Suppressor macrophage treated with lipopolysaccharide for 1 hour (primary cell): ENCODE measurements at places on chromosomes 16 and 17.

GRCh38 chr17:57724026-57724728 is 20.9 kb downstream of the CCDC182 start:
- DNase-seq, result peak; percentile 71

DNA sequence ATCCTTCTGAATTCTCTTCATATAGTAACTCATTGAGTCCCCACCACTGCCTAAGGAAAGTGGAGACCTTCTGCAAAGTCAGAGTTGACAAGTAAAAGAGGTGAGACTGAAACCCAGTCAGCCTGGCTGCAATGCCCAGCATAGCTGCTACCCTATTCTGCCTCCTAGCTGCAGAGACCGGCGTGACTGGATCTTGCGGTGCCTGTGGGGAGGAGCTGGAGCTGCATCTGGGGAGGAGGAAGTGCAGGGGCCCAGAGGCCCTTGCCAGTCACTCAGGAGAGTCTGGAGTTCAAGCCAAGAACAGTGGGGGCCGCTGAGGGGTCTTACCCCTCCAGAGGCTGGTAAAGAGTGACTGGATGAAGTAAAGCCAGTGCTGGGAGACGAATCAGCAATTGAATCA is 35.0 kb upstream of the ZNF423 start:
- peak; percentile 58 for DNase-seq

GRCh38 chr17:82874011-82874835 is 34.4 kb upstream of the ZNF750 start:
- no peak for DNase-seq

DNA sequence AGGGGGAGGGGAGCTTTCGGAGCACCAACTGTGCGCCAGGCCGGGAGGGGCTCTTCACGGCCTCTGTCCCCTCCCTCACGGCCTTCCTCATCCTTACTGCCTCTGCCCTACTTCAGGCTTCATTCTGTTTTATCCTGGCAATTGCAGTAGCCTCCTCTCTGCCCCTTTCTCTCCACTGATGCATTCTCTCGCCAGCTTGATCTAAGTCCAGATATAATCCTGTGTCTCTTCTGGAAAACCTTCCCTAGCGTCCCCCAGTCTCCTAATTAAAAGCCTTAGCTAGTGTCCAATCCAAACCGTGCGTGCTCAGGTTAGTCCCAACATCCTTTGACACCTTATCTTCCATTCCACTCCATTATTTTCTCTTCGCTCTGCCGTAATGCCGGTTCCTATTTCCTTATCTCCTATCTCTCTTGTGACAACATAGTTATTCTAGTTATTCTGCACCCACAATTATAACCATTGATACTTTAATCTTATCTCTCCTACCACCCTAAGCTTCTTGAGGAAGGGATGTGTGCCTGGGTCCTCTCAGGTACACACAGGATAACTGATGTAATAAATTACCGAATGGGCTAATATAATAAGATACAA is 869 bp downstream of the ZNF48 start:
- DNase-seq, result no peak

- peak; percentile 76 for DNase-seq
Measured at GRCh38 chr17:67441052-67441895, 64.2 kb downstream of the PITPNC1 start.

GRCh38 chr17:48213797-48214196 is 106.2 kb downstream of the SNX11 start:
- DNase-seq, result no peak

DNA sequence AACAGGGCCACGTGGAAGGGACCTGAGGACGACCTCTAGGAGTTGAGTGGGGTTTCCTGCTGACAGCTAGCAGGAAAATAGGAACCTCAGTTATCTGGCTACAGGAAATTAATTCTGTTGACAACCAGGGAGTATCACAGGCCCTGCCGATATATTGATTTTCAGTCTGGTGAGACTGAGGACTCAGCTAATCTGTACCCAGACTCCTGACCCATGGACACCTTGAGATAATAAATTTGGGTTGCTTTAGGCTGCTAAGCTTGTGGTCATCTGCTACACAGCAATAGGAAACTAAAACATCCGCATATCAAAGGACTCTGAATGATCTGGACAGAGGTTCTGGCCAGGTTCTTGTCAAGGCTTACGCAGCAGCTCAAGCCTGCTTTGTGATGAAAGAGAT is 80.8 kb upstream of the CNEP1R1 start:
- no peak for DNase-seq

GRCh38 chr16:64910356-64910755 is 211.5 kb downstream of the CDH11 start:
- no peak for DNase-seq

DNA sequence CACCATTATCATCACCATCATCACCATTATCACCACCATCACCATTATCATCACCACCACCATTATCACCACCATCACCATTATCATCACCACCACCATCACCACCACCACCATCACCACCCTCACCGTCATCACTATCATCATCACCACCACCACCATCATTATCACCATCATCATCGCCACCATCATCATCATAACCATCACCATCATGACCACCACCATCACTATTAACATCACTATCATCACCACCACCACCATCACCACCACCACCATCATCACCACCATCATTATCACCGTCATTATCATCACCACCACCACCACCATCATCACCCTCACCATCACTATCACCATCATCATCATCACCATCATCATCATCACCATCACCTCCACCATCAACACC is 9.1 kb downstream of the FOXL1 start:
- DNase-seq, result no peak

DNA sequence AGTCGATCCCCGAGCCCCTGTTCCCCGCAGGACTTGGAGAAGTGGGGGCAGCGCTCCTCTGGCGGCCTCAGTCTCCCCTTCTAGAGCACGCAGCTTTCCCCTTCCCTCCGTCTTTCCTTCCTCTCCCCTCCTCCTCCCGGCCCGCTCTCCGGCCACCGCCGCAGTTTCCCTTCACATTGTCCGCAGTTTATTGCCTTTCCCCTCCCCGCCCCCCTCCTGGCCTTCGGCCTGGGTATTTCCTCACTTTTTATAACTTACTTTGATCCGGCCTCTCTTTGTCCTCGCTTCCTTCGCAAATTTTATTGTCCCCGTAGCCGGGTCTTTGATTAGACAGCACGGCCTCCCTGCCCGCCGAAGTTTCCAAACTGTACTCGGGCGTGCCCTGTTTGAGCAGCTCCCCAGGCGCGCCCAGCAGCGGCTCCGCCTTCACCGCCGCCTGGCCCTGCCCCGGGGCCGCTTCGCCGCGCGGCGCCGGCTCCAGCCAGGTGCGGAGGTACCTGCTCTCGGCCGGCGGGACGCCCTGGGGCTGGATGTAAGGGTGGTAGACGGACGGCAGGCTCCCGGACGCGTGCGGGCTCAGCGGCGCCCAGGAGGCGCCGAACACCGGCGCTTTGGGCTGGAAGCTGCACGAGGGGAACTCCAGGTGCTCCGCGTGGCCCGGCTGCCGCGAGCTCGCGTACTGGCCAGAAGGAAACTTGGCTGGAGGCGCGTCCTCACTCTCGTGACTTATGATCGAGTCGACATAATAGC is 488 bp downstream of the HOXB9 start:
- DNase-seq, result peak; percentile 58

- peak; percentile 59 for DNase-seq
Measured at GRCh38 chr16:75138636-75139035, 9.7 kb upstream of the ZFP1 start.

DNA sequence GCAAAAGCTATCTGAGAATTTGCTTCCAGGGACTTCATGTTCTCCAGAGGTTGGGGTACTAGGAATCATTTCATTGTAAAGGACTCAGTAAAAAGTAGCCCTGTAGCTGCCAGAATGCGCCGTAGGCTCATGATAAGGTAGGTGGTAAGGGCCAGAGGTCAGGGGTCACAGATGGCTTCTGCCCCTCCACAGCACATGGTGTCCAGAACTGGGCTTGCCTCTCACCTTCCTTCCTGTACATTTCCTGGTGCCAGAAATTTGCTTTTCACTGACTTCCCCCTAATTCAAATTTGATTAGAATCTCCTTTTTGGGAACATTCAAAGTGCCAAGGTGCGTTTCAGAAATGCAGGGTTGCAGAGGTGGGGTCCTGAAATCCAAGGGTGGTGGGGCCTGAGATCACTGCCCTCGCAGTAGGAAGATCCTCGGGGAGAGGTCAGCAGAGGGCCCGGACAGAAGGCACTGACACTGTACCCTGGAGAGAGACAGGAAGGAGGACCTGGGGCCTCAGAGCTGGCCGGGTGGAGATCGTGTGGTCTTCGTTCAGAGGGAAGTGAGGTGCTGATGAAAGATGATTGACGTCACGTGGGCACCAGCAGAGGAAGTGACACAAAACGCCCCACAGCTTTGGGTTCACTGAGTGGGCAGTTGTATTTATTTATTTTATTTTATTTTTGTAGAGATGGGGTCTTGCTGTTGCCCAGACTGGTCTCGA is 25.5 kb upstream of the METRNL start:
- DNase-seq, result peak; percentile 92

GRCh38 chr16:1164975-1165374 is 12.1 kb downstream of the CACNA1H start:
- no peak for DNase-seq

DNA sequence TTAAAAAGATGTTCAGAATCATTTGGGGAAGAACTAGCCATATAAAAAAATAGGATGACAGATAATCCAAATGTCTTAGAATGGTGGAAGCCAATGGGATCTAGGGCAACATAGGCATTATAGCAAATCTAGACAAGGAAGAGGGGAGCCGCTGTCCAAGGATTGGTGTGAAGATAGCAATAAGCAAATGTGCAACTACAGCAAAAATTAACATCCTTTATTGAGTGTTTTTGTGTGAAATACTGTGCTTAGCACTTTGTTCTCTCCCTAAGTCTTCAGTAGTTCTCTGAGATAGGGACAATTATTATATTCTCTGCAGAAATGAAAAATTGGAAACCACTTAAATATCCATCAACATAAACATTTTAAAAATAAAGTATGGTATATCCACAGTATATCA is 177.0 kb downstream of the PHKB start:
- DNase-seq, result no peak

DNA sequence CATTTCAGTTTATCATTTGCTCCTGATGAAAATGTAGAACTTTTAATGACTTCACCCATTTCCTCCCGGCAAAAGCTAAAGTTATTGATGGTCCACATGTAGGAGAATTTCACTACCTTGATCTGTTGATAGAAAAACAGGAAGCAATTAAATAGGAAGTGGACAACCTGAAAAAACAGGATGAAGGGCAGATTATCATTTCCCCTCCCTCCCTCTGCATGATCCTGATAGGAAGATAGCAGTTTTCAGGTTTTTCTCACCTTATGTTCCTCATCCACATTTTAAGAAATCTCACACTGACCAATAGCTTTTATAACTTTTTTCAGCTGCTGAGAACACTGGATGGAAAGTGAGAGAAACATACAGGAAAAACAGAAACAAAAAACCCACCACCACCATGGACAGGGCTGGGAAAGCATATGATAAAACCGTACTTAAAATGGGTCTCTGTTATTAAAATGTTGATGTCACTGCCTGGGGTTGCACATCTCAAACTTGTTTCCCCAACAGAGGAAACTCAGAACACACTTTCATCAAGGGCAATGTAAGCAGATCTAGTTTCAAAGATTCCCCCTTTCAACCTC is 46.4 kb downstream of the NXPH3 start:
- DNase-seq, result no peak

DNA sequence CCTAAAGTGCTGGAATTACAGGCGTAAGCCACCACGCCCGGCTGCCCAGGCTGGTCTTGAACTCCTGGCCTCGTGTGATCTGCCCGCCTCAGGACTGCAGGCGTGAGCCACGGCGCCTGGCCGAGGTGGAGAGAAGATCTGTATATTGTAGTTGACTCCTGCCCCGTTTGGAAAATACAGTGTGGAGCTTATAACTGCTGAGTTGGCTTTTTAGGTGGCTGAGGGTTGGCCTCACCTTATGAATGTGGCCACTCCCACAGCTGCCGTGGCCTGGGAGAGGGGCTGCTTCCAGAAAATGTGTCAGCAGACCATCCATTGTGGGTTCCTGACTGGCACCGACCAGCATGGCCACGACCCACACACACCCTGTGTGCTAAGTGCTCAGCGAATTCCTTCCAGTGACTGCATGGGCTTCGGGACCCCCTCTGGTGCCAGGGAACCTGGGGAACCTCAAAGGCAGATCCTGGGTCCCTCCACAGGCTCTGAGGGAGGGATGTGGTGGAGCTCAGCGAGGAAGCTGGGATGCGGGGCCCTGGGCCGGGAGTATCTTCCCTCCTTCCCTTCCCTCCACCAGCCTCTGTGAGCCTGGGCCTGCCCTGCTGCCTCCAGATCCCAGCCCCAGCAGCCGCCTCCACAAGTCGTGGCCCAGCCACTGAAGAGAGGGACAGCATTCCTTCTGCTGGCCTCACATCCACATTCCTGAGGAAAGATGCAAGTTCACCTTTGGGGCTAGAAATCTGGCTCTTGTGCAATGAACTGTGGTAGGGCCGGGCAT is 10.9 kb upstream of the RAB11FIP3 start:
- no peak for DNase-seq

- DNase-seq, result no peak
Measured at GRCh38 chr16:74578838-74579237, 28.1 kb downstream of the GLG1 start.

DNA sequence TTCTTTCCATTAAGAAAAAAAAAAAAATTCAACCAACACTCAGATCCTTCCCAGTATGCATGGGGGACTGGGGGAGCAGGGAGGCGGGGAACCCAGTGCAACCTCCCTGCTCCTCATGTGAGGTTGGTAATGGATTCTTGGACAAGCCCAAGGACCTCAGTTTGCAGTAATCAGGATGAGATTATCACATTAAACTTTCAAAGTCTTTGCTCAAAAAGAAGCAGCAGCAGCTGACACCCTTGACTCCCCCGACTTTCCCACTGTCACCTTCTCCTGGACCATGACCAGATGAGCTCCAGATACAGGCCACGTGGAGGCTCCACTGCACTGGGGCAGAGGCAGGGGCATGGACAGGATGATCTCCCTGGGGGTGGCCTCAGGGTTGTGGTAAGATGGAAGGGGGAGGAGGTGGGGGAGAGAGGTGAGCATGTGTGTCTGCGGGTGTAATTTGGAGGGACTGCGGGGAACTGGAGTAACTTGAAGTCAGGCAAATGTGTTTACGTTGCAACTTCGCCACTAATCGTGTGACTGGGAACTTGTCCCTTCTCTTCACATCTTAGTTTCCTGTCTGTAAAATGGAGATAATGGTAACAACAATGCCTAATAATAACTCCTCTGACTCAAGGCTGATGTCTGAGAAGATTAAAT is 19.8 kb downstream of the ZNF385C start:
- no peak for DNase-seq

- no peak for DNase-seq
Measured at GRCh38 chr17:45397796-45398195, 34.9 kb downstream of the ARHGAP27 start.

GRCh38 chr17:44623070-44623725 is 33.1 kb upstream of the MEIOC start:
- no peak for DNase-seq

DNA sequence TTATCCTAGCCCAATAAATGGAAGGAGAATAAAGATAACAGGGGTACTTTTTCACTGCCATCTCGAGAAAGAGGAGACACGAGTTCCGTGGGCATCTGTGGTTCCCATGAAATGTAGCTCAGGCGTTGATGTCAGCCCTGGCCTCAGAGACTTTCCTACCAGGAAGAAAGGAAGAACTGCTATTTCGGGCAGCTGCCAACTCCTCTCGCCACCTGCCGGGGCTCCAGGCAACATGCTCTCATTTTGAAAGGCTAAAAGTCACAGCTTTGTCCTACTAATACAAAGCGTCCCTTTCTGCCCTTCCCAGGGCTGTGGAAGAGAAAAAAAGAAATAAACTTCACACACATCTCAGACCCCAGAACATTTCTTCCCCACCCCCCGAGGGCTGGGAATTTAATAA is 65.8 kb downstream of the DHRS7C start:
- DNase-seq, result peak; percentile 18

GRCh38 chr17:70074236-70074830 is 692 bp upstream of the KCNJ16 start:
- no peak for DNase-seq
